ENCODE measurements at places on chromosomes 7 and 10. TPM values are rescaled to one million over a fixed set of nuclear protein-coding genes. Genes with fewer than 3 reads are reported as not detected.
A peak's percentile ranks its signal among the peaks of the same experiment; 100 is the strongest.

Gene PNLIP
- total RNA-seq, result not detected

Gene TFAM
- total RNA-seq, result 25.2 TPM

Gene GBX1
- total RNA-seq, result 2.0 TPM

Gene MMRN2
- 43.2 TPM for total RNA-seq

Gene MBL2
- total RNA-seq, result not detected

Gene EEPD1
- total RNA-seq, result 7.0 TPM

Gene TAS2R4
- total RNA-seq, result 0.26 TPM

Gene SAMD9
- total RNA-seq, result 3.3 TPM

Gene SGPL1
- 20.3 TPM for total RNA-seq

Gene SRRM3
- total RNA-seq, result 11.2 TPM

GRCh38 chr7:97732565-97733275 lies 834 bp downstream of the TAC1 start:
- H3K4me3 ChIP-seq, result peak overlapping the region; percentile 20
- peaks cover 84% of the 10 kb centered on the region for H3K27me3 ChIP-seq
- DNase-seq, result no peak
- H3K4me1 ChIP-seq, result peaks cover 3% of the 10 kb centered on the region

DNA sequence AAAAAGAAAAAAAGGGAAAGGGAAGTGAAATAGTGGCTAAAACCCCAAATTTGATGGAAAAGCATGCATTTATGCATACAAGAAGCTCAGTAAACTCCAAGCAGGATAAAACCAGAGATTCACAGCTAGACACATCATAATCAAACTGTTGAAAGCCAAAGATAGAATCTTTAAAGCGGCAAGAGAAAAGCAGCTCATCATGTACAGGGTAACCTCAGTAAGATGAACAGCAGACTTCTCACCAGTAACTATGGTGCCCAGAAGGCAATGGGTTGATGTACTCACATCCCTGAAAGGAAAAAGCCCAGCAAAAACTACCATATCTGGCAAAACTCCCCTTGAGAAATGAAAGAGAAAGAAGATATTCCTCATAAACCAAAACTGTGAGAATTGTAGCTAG lies 60.4 kb downstream of the TPST1 start:
- H3K27me3 ChIP-seq, result no peaks in the 10 kb centered on the region
- no peaks in the 10 kb centered on the region for H3K4me1 ChIP-seq
- H3K4me3 ChIP-seq, result no peak overlapping the region

DNA sequence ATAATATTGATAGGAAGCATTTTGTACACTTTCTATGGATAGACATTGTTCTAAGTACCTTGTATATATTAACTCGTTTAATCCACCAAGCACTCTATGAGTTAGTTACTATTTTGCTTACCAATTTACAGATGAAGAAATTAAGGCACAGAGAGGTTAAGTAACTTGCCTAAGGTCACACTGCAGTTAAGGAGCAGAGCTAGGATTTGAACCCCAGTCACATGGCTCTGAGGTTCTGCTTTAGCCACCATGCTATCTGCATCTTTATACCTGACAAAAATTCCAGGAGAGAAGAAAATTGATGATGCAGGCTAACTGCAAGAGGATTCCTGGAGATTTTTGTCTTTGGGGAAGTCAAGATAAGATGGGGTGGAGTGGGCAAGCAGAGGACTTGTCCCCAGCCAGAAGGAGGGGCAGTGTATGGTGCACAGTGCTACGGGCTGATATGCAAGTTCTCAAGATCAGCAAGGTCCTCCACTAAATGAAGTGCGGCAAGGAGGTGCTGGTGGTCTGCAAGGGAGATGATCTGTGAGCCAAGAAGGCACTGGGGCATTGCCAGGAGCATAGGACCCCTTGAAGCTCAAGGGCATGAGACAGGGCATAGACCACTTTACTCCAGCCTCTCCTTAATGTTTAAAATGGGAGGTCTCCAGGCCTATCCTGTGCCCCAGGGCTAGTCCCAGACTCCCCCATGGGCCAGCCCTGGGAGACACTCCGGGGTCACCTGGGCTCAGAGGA lies 430.6 kb downstream of the RPS24 start:
- no peak overlapping the region for H3K27ac ChIP-seq
- no peaks in the 10 kb centered on the region for H3K4me1 ChIP-seq
- H3K27me3 ChIP-seq, result no peaks in the 10 kb centered on the region
- H3K4me3 ChIP-seq, result no peak overlapping the region
- no peak for DNase-seq

- peaks cover 19% of the 10 kb centered on the region for H3K27me3 ChIP-seq
- DNase-seq, result no peak
- no peaks in the 10 kb centered on the region for H3K4me1 ChIP-seq
- H3K4me3 ChIP-seq, result no peak overlapping the region
Observed at GRCh38 chr10:130711072-130711471, 574.9 kb downstream of the GLRX3 start.

GRCh38 chr7:140557809-140558518 lies 78.7 kb upstream of the MKRN1 start:
- no peaks in the 10 kb centered on the region for H3K27me3 ChIP-seq
- no peak for DNase-seq
- no peak overlapping the region for H3K27ac ChIP-seq
- H3K4me1 ChIP-seq, result no peaks in the 10 kb centered on the region
- H3K4me3 ChIP-seq, result no peak overlapping the region
- H3K36me3 ChIP-seq, result no peaks in the 10 kb centered on the region

DNA sequence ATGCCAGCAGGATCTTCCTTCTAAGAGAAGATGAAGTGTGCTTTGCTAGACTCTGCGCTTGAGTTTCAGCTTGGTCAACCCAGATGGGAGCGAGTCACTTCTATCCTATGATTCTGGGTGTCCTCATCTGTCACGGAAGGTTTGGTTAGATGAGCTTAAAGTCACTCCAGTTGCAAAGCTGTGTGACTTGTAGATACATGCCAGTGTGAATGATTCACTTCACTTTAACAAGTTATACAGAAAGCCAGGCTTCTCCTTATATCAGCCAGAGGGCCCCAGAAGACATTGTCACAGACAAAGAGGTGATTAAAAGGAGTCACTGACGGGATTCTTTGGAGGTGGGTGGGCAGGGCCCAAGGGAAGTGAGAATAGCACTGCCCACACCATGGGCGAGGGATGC lies 122.6 kb upstream of the PFKP start:
- H3K4me1 ChIP-seq, result no peaks in the 10 kb centered on the region
- no peak overlapping the region for H3K27ac ChIP-seq
- H3K4me3 ChIP-seq, result no peak overlapping the region
- no peak for DNase-seq
- H3K36me3 ChIP-seq, result no peaks in the 10 kb centered on the region
- peaks cover 6% of the 10 kb centered on the region for H3K27me3 ChIP-seq

GRCh38 chr10:132306343-132306685 lies 1.4 kb downstream of the STK32C start:
- DNase-seq, result no peak
- H3K4me3 ChIP-seq, result no peak overlapping the region
- H3K27me3 ChIP-seq, result no peaks in the 10 kb centered on the region
- no peak overlapping the region for H3K27ac ChIP-seq

- H3K4me1 ChIP-seq, result peaks cover 8% of the 10 kb centered on the region
- H3K4me3 ChIP-seq, result peak within 1 kb of the TSS; percentile 44
- DNase-seq, result peak; percentile 57
- no peaks in the 10 kb centered on the region for H3K36me3 ChIP-seq
- H3K27me3 ChIP-seq, result peaks cover 85% of the 10 kb centered on the region
Observed at GRCh38 chr7:73623798-73624668, at the start of gene MLXIPL. Gene MLXIPL, minus strand, starts transcription at chr7:73624522. Its CDS starts 30 bp downstream, at chr7:73624492.

GRCh38 chr10:122480146-122480833 lies 18.9 kb downstream of the HTRA1 start:
- no peak overlapping the region for H3K27ac ChIP-seq
- no peak for DNase-seq
- no peak overlapping the region for H3K4me3 ChIP-seq
- H3K27me3 ChIP-seq, result no peaks in the 10 kb centered on the region
- no peaks in the 10 kb centered on the region for H3K36me3 ChIP-seq

- H3K4me3 ChIP-seq, result no peak overlapping the region
- no peak for DNase-seq
- no peaks in the 10 kb centered on the region for H3K4me1 ChIP-seq
- no peaks in the 10 kb centered on the region for H3K27me3 ChIP-seq
- no peaks in the 10 kb centered on the region for H3K36me3 ChIP-seq
Observed at GRCh38 chr10:70634011-70634410, 31.5 kb upstream of the PRF1 start.

DNA sequence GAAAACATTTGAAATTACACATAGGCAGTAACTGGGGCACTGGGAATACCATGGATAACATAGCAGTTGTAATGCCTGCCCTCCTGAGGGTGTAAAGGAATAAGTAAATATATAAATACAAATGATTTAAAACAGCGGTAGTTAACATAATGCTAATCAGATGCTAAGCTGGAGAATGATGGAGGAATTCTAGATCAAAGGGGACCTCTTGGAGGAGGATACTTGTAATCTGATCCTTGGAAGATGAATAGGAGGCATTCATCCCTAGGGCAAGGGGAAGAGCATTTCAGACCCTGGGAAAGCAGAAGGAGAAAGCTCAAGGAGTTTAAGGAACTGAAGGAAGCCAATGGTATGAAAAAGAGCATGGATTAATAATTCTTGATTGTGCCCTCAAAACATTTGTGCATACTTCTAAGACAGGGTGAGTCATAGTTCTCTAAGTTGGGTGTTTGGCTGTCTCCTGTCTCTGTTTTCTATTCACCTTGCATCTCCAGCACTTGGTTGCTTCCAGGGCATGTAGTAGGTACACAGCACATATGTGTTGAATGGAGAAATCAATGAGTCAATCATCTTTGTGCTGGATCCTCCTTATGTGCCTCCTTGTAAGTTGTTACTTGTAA lies 54.8 kb upstream of the PLPP4 start:
- DNase-seq, result no peak
- H3K4me1 ChIP-seq, result no peaks in the 10 kb centered on the region

- no peak for DNase-seq
- no peak overlapping the region for H3K4me3 ChIP-seq
- peaks cover 90% of the 10 kb centered on the region for H3K4me1 ChIP-seq
- peaks cover 31% of the 10 kb centered on the region for H3K36me3 ChIP-seq
- no peak overlapping the region for H3K27ac ChIP-seq
Observed at GRCh38 chr7:130897515-130898419, 163.8 kb upstream of the KLF14 start.

DNA sequence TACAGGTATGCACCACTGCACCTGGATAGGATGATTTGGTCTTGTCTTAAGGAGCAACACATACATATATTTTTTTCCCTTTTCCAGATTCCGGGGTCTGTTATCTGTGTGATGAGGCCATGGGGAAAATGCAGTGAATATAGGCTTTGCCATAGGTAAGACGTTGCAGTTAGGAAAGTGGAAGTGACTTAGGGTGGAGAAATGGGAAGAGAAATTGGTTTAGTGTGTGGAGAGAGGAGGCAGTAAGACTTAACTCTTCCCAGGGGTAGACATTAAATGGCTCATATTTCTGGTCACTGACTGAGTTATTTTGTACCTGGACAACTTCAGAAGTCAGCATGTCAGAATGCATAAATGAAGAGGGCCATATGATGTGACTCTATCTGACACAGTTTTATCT lies 66.7 kb downstream of the PFKFB3 start:
- no peaks in the 10 kb centered on the region for H3K36me3 ChIP-seq
- DNase-seq, result no peak
- no peaks in the 10 kb centered on the region for H3K4me1 ChIP-seq

GRCh38 chr10:130748409-130749057 lies 563.0 kb downstream of the TCERG1L start:
- no peak overlapping the region for H3K4me3 ChIP-seq
- DNase-seq, result no peak
- H3K4me1 ChIP-seq, result no peaks in the 10 kb centered on the region
- no peaks in the 10 kb centered on the region for H3K36me3 ChIP-seq

- peaks cover 43% of the 10 kb centered on the region for H3K4me1 ChIP-seq
- H3K27ac ChIP-seq, result peak overlapping the region; percentile 98
- no peaks in the 10 kb centered on the region for H3K27me3 ChIP-seq
- H3K4me3 ChIP-seq, result peak overlapping the region; percentile 95
- H3K36me3 ChIP-seq, result no peaks in the 10 kb centered on the region
- no peak for DNase-seq
Observed at GRCh38 chr10:33332183-33333065, 2.0 kb downstream of the NRP1 start.

DNA sequence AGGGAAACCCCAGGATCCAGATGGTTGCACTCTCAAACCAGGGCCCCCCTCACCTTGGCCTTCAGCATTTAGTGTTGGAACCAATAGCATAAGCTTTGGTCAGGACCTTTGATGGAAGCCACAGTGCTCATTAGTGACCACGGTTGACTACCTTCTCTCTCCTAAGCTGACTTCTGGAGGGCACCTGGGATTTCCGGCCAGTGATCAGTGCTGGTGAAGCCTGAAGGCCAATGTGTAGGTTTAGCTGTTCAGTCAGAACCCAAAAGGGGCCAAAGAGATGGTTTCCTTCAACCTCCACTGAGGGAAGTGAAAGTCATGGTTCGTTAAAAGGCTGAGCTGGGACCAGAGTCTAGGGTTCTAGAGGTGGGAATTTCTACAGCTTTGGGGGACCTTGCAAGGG lies 46.4 kb downstream of the TCF7L2 start:
- no peaks in the 10 kb centered on the region for H3K27me3 ChIP-seq
- no peaks in the 10 kb centered on the region for H3K36me3 ChIP-seq
- peaks cover 4% of the 10 kb centered on the region for H3K4me1 ChIP-seq
- H3K27ac ChIP-seq, result no peak overlapping the region
- H3K4me3 ChIP-seq, result no peak overlapping the region

GRCh38 chr10:1630304-1630703 lies 107.0 kb downstream of the ADARB2 start:
- no peak for DNase-seq
- no peaks in the 10 kb centered on the region for H3K36me3 ChIP-seq
- H3K4me3 ChIP-seq, result no peak overlapping the region
- H3K4me1 ChIP-seq, result no peaks in the 10 kb centered on the region
- H3K27ac ChIP-seq, result no peak overlapping the region
- peaks cover 4% of the 10 kb centered on the region for H3K27me3 ChIP-seq
